ENCODE measurements at places on chromosomes 7 and 10.

- DNase-seq = no peak
These were observed 42.9 kb downstream of the NRCAM start for GRCh38 chr7:108413337-108413736.

DNA sequence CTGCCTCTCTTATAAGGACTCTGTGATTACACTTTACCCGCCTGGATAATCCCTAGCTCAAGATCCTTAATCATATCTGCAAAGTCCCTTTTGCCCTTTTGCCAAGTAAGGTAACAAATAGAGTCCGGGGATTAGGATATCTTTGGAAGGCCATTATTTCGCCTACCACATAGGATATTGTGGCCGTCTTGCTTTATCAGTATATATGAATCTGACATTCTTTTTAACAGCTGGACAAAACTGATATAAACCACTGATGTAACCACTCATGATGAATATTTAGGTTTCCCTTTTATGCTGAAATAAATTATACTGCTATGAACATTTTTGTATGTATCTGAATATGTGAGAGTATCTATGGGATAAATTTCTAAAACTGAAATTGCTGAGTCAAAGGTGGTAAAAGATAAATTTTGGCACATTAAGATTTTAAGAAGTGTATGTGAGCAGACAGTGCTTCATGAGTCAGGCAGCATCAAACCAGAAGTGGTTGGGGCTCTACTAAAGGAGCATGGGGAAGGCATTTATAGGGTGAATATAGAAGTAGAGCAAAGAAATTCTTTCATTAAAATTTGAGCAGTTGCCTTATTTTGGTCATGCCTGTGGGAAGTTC, 44.7 kb downstream of the AVL9 start:
- DNase-seq = no peak

DNA sequence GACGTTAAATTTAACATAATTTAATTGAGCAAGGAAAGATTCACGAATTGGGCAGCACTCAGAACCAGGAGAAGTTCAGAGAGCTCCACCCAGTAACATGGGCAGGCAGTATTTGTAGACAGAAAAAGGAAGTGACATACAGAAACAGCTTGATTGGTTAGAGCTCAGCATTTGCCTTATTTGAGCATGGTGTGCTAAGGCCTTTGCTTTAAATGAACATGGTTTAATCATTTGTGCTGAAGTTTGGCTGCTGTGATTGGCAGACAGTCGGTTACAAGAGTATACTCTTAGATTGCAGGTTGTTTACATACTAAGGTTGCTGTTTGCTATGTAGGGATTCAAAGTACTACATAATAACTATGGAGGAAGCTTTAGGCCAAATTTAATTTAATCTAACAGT, 199.2 kb downstream of the MALRD1 start:
- no peak for DNase-seq

GRCh38 chr7:148303295-148304082, 287.1 kb upstream of the C7orf33 start:
- peak; percentile 61 for DNase-seq

DNA sequence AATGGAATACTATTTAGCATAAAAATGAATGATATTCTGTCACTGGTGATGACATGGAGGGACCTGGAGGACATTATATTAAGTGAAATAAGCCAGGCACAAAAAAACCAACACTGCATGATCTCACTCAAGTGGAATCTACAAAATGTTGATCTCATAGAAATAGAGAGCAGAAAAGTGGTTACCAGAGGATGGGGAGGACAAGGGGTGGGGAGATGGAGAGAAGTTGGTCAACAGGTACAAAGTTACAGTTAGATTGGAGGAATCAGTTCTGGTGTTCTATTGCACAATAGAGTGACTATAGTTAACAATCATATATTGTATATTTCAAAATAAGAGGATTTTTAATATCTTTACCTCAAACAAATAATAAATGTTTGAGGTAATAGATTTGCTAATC, 24.7 kb upstream of the SLC18A3 start:
- DNase-seq = peak; percentile 44

DNA sequence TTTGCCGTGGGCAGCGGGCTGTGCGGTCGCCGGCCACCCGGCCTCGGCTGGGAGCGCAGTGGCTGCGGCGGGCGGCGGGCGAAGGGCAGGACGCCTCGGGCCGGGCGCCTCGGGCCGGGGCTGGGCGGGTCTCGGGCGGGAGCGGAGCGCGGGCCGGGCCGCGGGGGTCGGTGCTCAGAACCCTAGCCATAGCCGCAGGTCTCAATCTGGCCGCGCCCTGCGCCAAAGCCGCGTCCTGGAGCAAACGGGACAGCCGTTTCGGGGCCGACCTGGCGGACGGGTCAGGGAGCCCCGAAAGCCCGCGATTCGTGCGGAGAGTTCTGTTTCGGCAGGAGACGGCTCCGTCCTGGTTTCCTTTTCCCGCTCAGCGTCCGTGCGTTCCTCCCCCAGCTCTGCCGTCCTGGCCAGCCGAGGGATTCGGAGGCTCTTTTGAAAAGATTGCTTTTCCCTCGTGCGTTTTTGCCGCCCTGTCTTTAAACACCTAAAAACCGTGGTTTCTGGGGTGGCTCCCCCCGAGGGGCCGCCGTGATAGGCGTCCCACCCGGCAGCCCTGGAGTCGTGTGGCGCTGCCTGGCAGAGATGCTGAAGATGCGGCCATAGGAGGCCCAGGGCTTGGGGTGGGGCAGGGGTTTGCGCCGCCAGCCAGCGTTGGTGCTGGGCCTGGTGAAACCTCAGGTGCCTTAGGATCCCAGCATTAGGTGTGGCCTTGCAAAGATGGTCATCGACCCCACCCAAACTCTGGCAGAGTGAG, 727 bp downstream of the RET start:
- no peak for DNase-seq

- no peak for DNase-seq
These were observed 3.4 kb downstream of the C10orf53 start for GRCh38 chr10:49682879-49683278.

- DNase-seq = no peak
These were observed 23.5 kb downstream of the UPP1 start for GRCh38 chr7:48112401-48113165.

GRCh38 chr7:126783613-126784012, 469.1 kb downstream of the GRM8 start:
- no peak for DNase-seq

DNA sequence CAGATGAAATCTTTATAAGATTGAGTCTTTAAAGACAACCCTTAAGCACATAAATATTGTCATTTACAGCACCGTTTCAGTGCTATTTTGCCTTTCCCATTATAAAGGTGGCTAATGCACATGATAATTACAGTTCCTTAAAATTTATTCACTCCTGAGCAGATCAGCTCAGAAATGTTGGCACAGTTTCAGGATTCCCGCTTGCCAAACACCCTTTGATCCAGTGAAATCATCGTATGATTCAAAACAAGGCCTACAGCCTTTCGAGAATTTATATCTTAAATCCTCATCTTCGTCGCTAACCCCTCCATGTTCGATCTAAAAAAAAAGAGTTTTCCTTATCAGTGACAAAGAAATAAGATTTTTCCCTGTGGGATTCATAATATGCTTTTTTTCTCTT, 14.1 kb upstream of the SOSTDC1 start:
- peak; percentile 64 for DNase-seq

- no peak for DNase-seq
These were observed 36.9 kb downstream of the CAPZA2 start for GRCh38 chr7:116899308-116899707.

Data from astrocyte of the hippocampus (primary cell).